ENCODE measurements at places on chromosomes 16 and 17.
A peak's percentile ranks its signal among the peaks of the same experiment; 100 is the strongest.

DNA sequence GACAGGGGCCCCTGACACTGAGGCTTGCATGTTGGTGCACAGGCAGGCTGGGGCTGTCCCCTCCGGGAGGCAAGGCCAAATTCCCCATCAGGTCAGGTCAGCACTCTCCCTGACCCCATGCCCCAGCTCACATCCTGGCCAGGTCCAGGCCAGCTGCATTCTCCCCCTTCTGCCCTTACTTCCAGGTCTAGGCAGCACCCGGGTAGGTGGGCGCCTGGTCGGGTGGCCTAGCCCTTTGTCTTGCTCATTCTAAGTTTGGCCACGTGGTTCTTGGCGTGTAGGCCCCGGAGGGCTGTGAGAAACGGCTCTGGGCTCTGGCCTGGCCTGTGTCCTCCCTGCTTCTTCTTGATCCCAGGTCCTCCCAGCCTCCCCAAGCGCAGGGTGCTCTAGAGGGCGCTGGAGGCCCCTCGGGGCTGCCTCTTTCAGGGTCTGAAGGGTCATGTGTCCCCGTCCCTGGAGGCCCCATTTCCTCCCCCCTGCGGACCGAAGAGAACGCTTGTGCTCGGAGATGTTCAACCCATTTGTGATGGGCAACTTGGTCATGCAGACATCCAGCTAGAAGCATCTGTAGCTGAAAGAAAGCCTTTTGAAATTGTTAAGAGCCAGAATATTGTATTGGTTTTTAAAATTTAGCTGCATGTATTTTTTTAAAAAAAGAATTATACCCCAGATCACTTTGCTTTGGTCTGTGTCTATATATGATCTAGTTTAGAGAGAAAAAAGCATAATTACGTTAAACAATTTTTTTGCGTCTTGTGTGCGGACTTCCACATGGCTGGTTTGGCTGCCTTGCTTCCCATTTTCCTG is 6.7 kb downstream of the BAHCC1 start:
- DNase-seq, result no peak

DNA sequence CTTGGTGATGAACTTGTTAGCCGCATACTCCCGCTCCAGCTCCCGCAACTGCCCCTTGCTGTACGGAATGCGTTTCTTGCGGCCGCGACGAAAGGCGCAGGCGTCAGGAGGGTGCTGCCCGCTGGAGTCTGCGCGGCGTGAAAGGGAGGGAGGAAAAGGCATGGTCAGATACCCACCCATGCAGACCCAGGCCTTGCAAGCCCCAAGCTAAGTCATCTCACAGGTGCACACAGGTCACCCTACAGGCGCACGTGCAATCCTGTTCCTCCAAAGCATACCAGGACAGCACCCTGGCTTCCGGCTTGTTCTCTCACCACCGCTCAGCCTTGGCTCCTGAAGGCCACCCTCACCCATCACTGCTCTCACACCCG is 1.6 kb downstream of the HOXB13 start:
- DNase-seq, result no peak

GRCh38 chr17:44628243-44629188 is 27.8 kb upstream of the MEIOC start:
- DNase-seq, result peak; percentile 88

- no peak for DNase-seq
These were observed 1.7 kb downstream of the GPRC5C start for GRCh38 chr17:74433421-74434121.

DNA sequence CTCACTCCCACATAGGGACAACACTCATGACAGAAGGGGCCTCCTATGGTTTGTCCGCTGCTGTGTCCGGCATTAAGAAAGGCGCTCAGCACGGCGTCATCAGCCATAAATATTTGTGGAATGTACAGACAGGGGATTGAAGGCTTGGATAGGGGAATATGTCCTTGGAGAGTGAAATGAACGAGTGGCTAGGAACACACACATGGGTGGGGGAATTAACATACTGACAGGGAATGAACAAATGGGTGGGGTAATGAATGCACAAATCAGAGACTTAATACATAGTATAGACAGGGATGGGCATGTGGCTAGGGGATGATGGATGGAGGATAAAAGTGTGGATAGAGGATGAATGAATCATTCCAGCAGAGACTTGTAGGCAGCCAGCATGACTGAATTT is 154.0 kb upstream of the HSBP1 start:
- DNase-seq, result no peak

GRCh38 chr16:72098936-72099335 is 5.3 kb downstream of the DHX38 start:
- no peak for DNase-seq

DNA sequence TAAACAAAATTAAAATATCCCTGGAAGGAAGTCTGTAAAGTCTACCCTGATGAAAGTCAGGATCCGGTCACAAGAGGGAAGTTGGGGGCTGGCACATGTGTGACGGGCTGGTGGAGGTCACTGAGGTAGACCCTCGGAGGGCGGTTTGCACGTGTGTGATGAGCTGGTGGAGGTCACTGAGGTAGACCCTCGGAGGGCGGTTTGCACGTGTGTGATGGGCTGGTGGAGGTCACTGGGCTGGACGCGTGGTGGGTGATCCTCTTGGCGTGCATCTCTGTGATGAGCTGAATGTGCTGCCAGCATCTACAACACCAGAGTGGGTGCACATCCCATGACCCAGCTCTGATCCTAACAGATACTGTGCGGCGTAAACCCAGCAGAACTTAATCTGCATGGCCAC is 43.7 kb upstream of the METRNL start:
- no peak for DNase-seq

All from NCI-H2029 treated with DMSO at 0.1 percent for 48 hours (cell line).